SW 1271 (cell line): ENCODE measurements at places on chromosomes 12 and 14.

DNA sequence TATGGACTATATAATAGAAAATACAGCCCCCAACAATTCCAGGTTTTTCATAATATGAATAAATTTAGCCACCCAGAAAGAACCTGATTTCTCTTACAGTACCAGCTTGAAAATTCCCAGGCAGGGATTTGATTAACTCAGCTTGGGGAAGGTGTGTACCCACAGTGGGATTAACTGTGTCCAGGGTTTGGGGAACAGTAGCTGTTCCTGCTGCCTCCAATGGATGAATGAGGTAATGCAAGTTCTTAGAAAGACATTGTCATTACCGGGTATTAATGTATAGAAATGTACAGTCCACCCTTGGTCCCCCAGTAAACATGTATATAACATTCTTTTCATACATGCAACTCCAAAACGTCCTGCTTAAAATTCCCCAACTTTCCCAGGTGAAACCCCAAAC is 115.6 kb downstream of the LRIG3 start:
- peak; percentile 4 for DNase-seq

DNA sequence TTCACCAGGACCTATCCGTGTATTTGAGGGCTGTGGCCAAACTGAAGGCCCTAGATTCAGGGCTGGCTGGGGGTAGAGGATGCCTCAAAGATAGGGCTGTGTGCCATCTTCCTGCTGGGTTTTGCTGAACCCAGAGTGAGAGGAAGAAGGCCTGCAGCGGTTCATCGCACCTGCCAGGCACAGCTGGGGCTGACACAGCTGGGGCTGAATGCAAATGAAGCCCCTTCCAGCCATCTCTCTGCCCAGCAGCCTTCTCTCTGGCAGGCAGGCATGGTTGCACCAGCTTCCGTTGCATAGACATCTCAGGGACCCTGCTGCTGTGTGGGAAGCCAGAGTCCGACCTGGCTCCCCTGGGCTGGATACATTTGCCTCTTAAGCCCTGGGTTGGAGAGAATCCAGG is 152.4 kb downstream of the TSPAN9 start:
- no peak for DNase-seq

GRCh38 chr14:90300611-90301047 is 31.1 kb downstream of the NRDE2 start:
- no peak for DNase-seq

DNA sequence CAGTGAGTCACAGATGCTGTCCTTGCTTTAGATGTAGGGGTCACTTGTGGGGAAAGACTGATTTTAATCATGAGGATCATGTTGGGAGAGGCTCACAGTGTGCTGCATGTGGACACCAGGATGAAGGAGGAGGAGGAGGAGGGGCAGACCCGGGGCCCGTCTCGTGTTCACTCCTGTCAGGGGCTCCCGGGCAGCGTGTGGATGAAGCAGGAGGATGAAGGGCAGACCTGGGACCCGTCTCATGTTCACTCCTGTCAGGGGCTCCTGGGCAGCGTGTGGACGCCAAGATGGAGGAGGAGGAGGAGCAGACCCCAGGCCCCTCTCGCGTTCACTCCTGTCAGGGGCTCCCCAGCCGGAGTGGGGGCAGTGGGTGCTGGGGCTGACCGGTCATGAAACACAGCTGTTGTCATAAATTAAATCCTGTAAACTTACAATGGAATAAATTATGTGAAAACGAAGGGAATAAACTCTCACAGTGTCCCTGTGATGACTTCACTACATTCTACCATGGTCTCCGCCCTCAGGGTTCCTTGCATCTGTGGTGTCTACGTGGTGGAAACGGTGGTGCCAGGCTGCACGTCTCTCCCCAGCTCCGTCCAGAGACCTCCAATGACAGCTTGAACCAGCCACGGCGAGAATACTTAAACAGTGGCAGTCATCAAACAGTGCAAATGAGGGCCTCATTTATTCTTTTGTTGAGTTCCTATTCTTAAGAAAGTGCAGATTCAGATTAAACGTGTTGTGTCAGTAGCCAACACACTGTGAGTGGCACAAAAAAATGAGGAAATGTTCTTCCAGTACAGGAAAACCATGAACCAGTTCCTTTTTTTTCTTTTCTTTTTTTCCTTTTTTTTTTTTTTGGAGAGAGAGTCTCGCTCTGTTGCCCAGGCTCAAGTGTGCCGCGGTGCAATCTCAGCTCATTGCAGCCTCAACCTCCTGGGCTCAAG is 37.7 kb upstream of the SFSWAP start:
- DNase-seq: no peak

DNA sequence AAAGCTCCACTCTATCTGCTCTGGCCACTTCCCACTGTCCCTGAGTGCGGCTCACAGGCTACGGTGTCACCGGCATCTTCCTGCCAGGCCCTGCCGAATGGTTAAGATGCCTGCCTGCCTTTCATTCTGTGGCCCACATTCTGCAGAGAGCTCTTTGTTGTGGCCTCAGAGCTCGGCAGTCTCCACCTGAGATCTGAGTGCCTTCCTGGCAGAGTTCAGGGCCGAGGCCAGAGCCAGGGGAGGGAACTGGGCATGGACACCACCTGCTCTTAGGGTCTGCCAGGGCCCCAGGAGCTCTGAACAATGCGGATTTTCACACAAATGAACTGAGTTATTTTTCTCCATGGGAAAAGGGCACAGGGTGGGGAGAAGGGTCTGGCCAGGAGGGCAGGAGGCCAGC is 127.2 kb downstream of the RBM19 start:
- no peak for DNase-seq

- no peak for DNase-seq
Observed at GRCh38 chr14:24978862-24979724, 70.9 kb downstream of the STXBP6 start.

DNA sequence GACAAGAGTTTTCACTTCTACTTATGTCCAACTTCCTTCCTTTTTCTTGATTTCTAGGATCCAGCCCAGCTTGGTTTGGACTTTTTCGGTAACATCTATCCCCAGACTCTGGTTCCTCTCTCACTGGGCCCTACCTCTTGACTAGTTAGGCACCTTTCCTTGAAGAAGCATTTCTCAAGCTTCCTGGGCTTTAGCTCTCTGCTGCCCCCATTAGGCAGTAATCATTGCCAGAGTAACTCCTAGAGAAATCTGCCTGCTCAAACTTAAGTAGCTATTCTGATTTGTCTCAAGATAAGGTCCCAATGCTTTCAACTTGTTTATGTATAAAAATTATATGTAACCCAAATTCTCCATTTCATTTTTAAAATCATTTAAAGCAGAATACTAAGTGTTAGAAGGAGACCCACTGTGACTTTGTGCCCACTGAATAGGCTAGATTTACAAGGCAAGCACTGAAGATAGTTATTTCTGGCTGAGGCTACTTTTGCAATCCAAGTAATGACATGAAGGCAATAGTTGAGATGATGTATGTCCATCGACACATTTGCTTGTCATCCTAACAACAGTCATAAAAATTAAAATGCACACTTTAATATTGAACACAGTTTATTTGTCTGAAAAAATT is 275.0 kb upstream of the G2E3 start:
- peak; percentile 5 for DNase-seq

DNA sequence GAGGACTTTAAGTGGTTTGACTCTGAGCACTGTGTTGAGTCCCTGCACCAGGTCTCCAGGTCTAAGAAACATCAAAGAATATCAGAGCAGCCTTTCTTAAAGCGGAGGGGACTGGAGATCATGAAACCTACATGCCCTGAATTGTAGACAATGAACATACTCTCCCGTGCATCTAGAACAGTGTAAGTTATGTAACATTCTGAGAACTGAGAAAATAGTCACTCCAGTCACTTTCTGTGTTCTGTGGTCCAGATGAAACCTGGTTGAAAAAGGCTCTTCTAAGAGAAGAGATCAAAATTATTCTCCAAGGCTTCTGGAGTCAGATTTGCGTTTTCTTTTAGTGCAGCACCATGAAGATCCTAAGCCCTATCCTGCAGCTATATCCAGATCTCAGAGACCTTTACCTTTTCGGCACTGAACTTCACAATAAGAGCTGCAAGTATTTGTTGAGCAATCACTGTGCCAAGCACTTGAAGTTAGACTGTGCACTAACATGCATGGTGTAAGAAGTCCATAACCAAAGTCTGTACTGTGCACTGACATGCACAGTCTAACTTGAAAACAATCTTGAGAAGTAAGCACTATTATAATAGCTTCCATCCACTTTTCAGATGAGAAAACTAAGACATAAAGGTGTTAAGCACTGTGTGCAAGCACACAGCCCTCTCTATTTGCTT is 65.6 kb upstream of the TMEM263 start:
- no peak for DNase-seq

DNA sequence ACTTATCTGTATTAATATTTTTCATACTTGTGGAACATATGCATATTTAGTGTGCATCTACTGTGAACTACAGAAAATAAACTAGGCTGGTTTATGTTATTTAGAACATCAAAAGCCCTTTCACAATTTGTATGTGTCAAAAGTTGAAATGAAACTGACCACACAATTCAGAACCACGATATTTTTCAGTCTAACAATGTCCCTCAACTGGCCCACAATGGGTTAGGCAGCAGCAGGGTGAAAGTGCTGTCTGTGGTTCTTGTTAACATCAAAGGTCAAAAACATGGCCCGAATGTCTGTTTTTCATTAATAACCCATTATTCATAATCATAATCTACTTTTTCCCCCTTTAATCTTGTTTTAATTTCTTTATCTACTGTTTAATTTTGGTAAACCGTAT is 559.9 kb upstream of the ATP2B1 start:
- DNase-seq: no peak

DNA sequence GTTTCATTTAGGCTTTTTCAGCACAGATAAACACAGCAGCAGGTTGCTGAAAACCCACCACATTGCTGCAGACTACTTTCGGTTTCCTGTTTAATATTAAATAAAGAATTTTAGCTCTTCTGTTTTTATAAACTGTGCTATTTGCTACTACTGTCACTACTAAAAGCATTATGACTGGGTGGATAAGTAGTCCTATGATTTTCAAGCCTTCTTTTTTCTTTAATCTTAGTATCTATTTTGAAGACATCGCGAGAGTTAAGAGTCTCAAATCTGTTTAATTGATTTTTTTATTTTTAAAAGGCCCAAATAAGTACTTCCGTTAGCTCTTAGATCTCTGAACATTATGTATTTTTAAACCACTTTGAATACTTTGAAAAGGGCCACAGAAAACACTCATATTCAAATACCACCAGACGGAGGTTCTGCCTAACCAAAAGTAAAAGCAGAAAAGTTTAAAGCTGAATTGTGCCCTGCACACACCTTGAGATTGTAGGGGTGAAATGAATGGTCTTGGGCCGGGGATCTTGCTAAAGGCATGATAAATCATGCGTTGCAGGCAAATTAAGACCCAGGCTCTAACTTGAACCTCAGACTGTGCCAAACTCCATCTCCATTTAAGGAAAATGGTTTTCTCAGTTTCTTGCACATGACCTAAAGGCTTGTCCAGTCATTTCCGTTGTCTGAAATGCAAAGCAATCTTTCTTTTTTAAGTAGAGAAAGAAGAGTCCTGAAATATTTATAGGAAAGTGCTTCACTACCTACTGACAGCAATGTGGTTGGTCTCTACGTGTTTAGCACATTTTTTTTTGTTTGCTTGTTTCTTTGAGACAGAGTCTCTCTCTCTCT is 13.6 kb upstream of the FOXN3 start:
- no peak for DNase-seq

DNA sequence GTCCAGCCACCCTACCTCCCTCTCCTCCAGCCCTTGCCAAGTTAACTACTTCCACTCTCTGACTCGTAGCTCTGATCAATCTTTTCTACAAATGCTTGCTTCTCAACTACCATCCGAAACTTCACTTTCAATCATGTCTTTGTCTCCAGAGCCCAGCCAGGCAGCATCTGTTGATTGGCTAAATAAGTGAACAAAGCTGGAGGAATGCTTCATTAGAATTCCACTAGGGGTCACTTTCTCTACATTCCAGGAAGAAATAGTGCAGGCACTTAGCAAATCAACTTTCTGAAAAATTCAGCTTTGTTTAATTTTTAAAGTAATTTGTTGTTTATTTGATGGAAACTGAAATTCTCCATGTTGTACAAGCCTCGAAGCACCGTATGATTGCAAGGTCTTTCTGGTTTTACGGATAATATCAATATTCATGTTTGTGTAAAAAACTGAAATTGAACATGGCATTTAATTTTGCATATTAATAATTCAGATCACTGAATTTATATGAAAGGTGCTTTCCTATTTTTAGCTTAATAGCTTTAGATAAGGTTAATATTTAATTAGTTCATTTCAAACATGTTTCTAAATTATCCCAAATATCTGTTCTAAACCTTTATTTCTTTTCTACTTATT is 32.4 kb upstream of the HELB start:
- DNase-seq: no peak

DNA sequence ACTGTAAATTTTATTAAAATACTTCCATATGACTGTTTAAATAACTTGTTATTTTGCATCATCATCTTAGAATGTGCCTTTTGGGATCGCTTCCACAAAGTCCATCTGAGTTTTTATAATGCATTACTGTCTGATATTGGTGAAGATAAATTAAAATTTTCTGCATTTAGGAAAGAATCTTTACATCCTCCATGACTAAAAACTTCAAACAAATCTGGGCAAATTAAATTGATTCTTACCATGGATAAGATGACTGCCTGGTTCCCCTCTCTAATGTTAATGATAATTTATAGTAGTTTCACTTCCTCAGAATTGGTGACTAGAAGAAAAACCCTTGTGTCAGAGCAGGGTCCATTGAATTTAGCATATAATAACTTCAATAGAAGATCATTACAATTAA is 94.7 kb upstream of the SLC38A4 start:
- DNase-seq: no peak

- DNase-seq: no peak
Observed at GRCh38 chr14:81113176-81113575, 107.6 kb downstream of the GTF2A1 start.

GRCh38 chr12:95412482-95413311 is 61.3 kb upstream of the METAP2 start:
- no peak for DNase-seq

DNA sequence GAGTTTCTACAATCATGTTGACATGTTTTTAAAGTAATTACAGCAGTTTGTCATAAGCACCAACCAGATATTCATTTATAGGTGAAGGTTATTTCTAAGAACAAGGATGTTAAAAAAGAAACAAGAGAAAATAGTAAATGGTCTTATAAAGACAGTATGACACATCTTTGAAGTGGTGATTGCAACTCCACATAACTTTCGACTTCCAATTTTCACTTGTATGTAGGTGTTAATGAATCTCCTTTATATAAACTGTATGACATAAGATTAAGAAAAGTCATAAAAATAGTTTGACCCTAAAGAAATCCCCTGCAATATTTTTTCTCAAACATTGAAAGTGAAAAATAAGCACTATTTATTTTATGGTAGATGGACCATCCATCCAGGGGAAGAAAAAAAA is 144.8 kb upstream of the PTPRQ start:
- DNase-seq: no peak
